Astrocyte of the spinal cord (primary cell): ENCODE measurements at places on chromosomes 3 and 15.

GRCh38 chr3:128867200-128868125 lies 12.0 kb upstream of the ACAD9 start:
- no peak for DNase-seq

GRCh38 chr3:156460206-156460611 lies 94.7 kb downstream of the SSR3 start:
- DNase-seq: no peak

GRCh38 chr3:8485141-8485870 lies 16.3 kb upstream of the LMCD1 start:
- DNase-seq: no peak

- DNase-seq: no peak
These were observed 92.8 kb downstream of the TFG start for GRCh38 chr3:100802126-100802525.
